ENCODE measurements at places on chromosomes 7 and 10.

GRCh38 chr10:66586073-66586472 lies 339.8 kb upstream of the LRRTM3 start:
- no peak for DNase-seq

GRCh38 chr10:91220954-91221675 lies 652 bp downstream of the PCGF5 start:
- peak; percentile 75 for DNase-seq

DNA sequence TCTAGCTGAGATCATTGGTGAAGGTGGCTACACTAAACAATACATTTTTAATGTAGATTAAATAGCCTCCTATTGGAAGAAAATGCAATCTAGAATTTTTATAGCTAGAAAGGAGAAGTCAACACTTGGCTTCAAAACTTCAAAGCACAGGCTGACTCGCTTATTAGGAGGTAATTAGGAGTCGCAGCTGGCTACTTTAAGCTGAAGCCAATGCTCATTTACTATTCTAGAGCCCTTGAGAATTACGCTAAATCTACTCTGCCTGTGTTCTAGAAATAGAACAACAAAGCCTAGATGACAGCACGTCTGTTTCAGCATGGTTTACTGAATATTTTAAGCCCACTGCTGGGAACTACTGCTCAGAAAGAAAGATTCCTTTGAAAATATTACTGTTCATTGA lies 101.6 kb upstream of the EEPD1 start:
- no peak for DNase-seq

DNA sequence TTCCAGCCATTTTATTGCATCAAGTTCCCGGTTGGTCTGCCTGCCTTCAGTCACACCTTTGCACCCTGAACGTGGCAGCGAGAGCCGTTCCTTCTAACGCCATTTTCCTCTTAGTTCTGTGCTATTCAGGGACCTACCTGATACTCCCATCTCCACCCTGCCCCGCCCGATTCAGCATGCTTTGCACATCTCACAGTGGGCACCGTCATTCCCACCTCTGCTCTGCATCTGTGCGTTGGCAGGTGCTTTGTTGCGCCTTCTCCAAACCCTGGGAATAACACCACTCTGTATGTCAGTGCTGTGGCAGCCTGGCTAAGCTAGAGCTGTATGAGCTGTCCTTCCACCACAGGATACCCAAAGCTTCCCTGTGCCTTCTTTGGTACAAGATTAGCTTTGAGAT lies 96.8 kb downstream of the ACTR3B start:
- DNase-seq, result no peak

DNA sequence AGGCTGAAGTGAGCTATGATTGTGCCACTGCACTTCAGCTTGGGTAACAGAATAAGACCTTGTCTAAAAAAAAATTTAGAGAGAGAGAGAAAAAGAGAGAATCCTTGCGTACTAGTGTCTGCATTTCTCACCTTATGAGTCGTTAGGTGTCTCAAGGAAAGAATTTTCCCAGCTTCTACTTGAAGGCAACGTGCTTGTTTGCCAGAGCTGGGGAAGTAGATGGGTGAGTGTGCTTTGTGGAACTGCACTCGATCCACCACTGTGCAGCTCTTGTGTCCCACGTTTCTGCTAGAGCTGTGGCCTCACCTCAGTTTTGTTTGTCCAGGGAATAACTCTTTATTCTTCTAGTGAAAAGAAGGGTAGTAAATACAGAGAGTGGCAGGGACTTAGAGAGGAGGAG lies 38.9 kb downstream of the HDAC9 start:
- no peak for DNase-seq

DNA sequence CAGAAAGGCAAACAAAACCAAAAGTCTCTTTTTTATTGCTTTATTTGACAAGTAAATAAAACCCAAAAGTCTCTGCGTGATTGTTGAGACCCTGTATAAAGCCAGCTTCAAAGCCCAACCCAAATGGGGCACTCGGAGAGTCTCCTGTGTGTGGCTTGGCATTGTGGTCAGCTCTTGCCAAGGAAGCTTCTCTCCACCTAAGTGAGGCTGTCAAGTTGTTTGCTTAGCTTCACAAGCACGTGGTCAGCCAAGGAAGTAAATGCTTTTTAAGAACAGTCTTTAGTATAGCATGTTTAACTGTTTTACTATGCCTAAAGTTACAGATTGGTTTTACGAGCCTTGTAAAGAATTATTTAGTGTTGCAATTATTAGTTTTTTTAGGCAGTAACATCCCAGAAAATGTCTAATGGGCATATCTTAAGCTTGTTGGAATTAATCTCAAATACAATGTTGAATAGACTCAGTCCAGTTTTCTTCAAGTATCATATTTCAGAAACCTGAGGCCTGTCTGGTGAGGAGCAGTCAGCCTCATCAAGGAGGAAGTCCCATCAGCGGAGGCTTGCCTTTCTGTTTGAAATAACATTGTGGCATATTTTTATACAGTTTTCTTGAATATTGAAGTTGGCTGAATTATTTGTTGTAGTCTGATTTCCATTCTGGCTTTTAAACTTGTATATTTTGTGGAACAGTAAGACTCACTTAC lies 144.3 kb downstream of the ANKRD30A start:
- no peak for DNase-seq

DNA sequence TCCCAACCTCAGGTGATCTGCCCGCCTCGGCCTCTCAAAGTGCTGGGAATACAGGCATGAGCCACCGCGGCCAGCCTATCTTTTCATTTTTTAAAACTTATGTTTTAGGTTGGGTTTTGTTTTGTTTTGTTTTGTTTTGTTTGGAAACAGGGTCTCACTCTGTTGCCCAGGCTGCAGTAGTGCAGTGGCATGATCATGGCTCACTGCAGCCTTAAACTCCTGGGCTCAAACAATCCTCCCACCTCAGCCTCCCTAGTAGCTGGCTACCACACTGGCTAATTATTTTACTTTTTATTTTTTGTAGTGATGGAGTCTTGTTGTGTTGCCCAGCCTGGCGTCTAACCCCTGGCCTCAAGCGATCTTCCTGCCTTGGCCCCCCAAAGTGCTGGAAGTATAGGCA lies 19.4 kb upstream of the AGFG2 start:
- DNase-seq, result no peak

- DNase-seq, result no peak
Observed at GRCh38 chr7:151823566-151824372, 53.1 kb downstream of the PRKAG2 start.

GRCh38 chr7:42693722-42694121 lies 218.1 kb downstream of the C7orf25 start:
- DNase-seq, result no peak

DNA sequence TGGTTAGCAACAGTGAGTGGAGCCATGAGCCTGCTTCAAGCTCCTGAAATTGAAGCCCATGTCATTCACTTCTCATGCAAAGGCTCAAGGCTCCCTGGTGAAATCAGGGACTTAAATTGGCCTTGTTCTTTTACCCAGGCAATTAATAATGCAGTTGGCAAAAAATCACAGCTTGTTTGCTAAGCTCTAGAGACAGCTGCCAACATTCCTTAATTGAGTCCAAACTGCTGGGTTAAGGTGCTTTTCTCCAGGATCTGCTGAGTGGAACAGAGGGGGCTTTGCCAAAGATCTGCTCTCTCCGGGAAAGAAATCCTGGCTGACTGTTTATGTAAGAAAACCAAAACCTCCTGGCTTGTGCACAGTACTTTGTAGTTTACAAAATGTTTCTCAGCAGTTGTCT lies 257.6 kb upstream of the GHITM start:
- no peak for DNase-seq

GRCh38 chr7:104923010-104923421 lies 91.0 kb upstream of the KMT2E start:
- peak; percentile 78 for DNase-seq

DNA sequence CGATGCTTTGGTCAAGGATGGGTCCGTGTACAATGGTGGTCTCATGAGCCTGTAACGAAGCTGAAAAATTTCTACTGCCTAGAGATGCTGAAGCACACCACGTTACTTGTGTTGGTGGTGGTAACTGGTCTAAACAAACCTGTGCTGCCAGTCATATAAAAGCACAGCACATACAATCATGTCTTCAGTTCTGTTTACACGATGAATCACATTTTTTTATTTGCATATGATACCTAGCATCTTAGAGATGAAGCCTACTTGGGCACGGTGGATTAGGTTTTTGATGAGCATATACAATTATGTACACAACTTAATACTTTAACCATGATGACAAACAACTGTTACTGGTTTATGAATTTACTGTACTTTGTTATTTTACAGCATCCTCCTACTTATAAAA lies 201.0 kb downstream of the ZMYND11 start:
- DNase-seq, result no peak

GRCh38 chr7:151705636-151706276 lies 171.2 kb downstream of the PRKAG2 start:
- DNase-seq, result no peak

DNA sequence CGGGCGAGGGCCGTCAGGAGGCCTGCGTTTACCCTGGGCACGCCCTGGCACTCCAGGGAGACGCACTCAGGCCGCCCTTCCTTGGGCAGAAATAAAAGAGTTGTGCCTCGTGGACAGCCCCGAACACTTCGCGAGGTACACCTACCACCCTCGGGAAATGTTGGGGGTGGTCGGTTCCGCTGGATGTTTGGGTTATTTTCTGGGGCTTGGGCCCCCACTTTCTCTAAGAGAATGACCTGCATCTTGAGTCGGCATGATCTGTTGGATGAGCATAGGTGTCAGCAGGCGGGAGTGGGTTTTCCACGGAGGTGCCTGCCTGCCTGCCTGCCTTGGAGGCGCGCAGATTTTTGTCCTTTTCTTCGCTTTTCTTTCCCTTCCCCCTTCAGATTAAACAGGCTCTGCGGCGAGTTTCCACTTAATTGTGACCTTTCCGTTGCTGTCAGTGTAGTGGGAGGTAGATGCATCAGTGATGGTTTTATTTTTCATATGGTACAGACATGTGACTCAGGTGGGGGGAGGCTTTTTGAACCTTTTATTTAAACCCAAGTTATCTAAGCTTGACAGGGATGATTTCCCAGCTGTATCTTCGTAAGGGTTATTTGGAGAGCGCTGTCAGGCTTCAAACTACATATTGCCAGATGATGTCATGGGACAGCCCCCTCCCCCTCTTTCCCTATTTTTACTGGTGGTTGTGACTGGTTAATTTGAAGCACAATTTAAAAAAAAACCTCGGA lies 661 bp downstream of the HECTD2 start:
- DNase-seq, result peak; percentile 56

GRCh38 chr10:129621693-129622092 lies 154.7 kb downstream of the MGMT start:
- DNase-seq, result peak; percentile 59

- no peak for DNase-seq
Observed at GRCh38 chr7:1665549-1666316, 4.3 kb upstream of the ELFN1 start.

- DNase-seq, result no peak
Observed at GRCh38 chr10:6411436-6411835, 168.6 kb downstream of the PRKCQ start.

DNA sequence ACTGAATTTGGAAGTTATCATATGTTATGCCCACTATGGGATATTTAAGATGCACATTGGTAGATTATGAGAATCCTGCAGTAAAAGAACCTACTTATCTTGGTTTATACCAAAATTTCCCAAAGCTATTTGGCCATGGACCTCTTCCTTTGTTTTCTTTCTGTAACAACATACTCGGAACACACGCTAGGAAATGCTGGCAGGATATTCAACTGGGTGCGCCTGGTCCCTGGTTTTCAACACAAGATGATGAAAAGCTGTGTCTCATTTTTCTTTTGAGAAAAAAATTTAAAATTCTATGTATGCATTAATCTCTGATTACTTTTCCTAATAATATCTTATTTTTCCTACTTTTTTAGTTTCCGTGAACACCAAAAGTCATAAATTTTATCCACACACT lies 128.5 kb upstream of the NRP1 start:
- no peak for DNase-seq

- no peak for DNase-seq
Observed at GRCh38 chr7:130476297-130477150, 15.4 kb upstream of the MEST start.

DNA sequence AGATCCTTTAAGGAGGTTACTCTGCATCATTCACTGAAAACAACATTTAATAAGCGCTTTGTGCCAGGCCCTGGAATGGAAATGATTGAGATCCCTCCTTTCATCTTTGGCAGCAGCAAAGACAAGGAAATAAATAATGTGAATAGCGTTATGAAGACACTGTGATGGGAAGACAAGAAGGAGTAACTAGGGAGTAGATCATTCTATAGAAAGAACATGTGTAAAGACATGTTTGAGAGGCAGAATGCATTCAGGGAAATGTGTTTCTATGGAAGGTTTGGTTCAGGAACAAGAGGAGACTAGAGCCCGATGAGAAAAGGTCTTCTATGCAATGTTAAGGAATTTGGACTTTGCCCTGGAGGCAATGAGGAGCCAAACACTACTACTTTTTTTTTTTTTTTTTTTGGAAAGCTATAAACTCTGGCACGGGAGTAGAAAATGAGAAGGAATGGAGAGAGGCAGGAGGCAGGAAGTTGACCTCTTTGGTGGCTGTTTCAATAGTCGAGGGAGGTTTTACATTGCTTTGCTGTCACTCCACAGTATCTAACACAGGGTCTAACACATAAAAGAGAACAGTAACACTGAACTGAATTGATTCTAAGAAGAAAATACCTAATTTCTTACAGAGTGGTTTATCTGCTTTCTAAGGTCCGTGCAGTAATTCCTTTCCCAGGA lies 44.9 kb downstream of the SMURF1 start:
- DNase-seq, result no peak

- no peak for DNase-seq
Observed at GRCh38 chr10:116126954-116127695, 145.9 kb downstream of the GFRA1 start.

- DNase-seq, result no peak
Observed at GRCh38 chr10:13165177-13165576, 3.8 kb downstream of the MCM10 start.

DNA sequence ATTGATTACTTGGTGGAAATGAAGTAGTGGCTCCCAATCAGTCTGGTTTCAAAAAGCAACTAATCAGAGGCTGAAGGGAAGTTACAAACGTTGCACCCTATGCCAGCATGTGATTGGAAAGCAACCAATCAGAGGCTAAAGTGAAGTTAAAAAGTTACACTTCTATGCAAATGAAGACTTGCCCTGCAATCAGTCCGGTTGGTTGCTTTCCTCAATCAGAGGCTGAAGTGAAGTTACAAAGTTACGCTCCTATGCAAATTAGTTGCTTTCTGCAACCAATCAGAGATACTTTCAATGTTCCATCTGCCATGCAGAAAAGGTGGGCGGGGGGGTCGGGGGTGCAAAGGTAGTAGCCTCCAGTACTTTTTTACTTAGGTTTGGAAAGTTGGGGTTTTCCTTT lies 1077.1 kb downstream of the TYW1 start:
- DNase-seq, result no peak

GRCh38 chr7:121666306-121666705 lies 206.7 kb upstream of the PTPRZ1 start:
- no peak for DNase-seq

DNA sequence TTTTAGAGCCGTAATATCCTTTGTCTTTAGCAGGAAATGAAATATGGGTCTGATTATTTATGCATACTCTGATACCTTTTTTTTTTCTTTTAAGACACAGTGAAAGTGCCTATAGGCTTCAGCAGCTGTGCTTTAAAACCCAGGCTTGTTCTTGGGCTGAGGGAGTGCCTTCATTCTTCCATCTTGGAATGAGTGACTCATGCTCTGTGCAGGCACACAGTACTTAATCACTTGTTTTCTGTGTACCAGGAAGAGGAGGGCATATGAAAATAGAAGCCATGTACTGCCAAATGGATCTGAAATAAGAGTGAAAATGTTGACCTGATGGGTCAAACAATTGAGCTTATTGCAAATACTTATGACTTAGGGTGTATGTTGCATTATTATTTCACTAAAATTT lies 12.0 kb downstream of the INPP5F start:
- peak; percentile 70 for DNase-seq

- no peak for DNase-seq
Observed at GRCh38 chr10:35217455-35217854, 90.8 kb downstream of the CREM start.
